ENCODE measurements at places on chromosomes 5 and 9.

DNA sequence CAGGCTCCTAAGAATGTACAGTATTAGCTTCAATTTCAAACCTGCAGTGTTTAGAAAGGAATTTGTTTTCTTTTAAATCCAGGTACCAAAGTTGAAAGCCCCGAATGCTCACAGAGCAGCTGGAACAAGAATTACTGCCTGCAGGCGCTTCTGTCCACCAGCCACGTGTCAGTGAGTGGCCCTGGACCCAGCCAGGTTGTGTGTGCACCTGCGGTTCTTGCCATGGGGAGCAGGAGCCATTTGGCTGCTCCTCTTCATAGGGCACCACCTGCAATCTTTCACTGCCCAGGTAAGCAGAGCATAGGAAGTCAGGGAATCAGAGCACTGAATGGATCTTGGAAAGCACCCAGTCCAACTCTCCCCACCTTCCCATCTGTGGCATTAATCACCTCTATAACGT lies 79.5 kb upstream of the PIP5K1B start:
- no peak for DNase-seq

DNA sequence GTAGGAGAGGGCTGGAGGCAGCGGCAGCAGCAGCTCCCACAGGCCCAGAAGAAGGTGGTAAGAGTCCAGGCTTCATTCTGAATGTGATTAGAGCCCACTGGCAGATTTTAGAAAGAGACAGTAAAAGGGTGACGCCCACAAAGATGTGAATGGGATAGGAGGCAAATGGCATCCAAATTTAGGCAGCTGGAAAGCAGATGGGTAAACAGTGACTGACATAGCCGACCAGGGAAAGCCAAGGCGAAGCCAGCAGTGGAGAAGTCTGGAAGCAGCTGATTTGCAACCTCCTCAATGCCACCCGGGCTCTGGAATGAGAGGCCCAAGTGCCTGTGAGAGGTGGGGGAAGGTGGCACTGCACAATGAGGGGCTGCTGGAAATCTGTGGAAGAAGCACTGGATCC lies 103.3 kb downstream of the C5orf15 start:
- DNase-seq, result no peak

GRCh38 chr9:127126971-127127370 lies 4.5 kb upstream of the ANGPTL2 start:
- DNase-seq, result no peak

GRCh38 chr5:127412698-127413097 lies 104.7 kb upstream of the PRRC1 start:
- no peak for DNase-seq

- DNase-seq, result no peak
Measured at GRCh38 chr5:82183828-82184227, 94.3 kb downstream of the RPS23 start.

GRCh38 chr5:170225326-170226128 lies 7.3 kb upstream of the C5orf58 start:
- DNase-seq, result peak; percentile 77

DNA sequence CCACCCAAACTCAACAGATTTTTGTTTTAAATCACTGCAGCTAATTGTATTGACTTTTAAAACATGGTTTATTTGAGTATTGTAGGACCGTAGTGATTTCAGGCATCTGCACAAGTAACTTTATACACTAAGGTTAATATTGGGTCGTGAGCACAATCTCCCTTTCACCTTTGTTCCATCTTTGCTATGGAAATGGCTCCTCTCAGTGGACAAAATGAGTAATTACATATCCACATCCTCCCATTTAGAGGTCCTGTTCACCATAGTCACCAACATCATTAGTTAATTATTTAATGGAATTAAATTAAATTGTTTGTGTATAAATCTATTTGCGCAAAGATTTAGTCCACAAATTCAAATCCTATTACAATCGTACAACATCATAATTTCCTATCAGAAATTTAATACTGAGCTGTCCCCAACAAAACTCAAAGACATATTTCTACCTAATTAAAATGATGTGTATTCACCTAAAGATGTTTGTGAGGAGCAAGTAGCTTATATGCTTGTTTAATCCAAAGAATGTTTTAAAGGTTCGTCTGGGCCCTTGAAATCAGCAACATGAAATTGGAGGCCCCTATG lies 173.0 kb upstream of the DAPK1 start:
- DNase-seq, result peak; percentile 36

DNA sequence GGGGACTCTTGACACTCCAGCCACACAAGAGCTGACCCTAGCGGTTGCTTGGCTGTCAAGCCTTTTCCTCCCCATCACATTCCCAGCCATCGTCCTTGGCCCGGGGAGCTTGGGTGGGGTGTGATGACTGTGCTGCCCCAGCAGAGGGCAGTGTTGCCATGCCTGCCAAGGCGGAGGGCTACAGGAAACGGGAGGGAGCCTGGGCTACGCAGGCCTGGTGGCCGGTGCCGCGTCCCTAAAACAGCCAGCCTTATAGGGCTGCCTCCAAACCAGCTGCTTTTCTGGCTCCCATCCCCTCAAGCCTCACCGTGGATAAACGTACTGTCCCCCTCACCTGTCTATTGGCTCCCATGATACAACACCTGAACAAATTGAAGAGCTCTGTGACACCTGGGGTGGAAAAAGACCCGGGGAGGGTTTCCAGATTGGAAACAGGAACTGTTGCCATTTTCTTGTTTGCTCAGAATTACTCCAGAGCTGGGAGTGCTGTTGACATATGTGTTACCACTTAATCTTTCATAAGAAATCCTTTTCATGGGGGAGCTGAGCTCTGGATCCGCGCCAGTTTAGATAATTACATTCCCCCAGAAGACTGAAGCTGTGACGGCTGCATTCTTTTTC lies 72.8 kb upstream of the ASTN2 start:
- peak; percentile 87 for DNase-seq

GRCh38 chr5:89313804-89314588 lies 431.0 kb upstream of the MEF2C start:
- DNase-seq, result no peak

DNA sequence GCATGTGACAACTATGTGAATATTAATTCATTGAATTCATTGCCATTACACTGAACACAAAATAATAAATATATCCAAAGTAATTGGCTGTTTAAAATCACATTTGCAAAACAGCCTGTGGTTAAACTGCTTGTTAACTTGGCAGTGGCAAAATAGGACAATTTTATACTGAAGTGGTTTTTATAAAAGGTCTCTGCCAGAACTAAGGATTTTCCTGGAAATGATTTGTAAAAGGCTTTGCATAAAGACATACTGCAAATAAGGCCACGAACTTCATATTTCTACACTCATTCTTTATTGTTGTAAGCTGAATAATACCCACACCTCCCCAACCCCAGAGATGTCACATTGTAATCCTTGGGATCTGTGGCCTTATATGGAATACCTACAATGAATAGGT lies 370.3 kb upstream of the RGMB start:
- no peak for DNase-seq

DNA sequence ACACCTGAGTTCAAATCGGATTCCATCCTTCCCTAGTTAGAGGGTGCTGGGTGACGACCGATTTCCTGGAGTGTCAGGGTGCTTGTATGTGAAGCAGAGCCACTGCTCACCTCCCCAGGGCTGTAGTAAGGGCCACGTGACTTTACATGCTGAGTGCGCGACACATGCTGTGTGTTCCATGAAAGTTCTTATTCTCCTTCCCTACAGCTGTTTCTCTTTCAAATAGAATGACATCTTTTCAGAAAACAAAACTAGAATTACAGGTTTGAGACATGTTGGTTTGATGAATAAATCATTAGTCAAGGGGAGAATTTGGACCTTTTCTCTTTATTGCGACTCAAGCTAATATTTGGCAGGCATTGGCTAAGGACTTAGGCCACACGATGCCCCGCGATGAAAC lies 113.1 kb downstream of the JMY start:
- DNase-seq, result no peak

DNA sequence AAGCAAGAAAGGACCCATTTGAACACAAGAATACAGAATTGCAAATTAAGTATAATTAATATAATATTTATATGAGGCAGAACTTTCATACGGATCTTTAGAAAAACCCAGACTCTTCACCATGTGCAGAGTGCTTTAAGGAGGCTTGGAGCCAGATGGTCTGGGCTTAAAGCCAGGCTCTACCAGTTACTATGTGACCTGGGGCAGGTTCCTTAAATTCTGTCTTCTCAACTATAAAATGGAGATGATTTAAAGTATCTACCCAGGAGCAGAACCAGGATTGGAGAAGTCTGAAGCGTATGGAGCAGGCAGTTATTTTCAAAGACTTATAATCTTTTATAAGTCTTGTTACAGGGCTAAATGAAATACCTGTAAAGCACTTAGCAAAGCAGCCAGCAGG lies 202.1 kb downstream of the TSSK1B start:
- DNase-seq, result no peak

DNA sequence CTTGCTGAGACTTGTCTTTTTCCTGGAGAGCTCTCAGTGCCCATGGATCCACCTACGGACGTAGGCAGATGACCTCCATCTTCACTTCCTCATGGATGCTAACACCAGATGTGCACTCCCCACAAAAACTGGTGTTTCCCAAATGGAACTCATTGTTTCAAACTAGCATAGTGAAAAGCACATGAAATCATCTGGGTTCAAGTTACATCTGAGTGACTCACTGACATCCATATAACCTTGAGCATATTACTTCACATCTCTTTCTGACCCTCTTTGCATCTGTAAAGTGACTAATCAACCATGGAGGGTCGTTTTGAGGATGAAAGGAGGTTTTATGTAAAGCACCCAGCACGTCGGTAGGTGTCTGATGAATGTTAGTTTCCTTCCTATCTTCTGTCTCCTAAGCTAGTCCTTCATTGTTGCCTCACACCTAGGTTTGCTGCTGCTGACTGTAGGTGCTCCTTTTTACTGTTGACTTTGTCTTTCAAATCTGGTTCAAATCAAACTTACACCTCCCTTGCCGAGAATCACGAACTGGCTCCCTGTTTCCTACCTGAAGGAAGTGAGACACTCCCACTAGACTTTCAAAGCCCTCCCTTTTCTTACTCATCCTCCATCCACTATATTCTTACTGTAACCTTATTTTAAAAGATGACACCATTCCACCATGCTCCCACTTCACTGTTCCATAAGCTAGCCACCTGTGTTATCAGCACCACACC lies 10.3 kb downstream of the OCLN start:
- DNase-seq, result no peak

- no peak for DNase-seq
Measured at GRCh38 chr9:134320126-134320867, 6.0 kb upstream of the RXRA start.

DNA sequence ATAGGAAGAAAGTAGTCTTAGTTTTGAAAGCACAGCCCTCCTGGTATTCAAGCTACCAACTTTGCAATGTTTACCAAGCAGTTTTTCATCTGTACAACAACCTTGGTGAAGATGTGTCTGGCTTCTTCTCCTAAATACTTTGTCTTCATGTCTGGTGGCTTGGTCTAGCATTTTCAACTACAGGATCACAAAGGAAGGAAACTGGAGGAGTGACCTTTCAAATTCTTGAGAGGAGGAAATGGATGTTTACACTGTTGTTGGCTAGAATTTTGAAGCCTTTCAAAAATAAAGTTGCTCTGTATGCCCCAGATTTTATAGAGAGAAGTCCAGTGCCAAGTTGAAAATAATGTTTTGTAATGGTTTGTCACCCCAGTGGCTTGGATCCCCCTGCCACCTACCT lies 16.3 kb downstream of the PAM start:
- DNase-seq, result no peak

DNA sequence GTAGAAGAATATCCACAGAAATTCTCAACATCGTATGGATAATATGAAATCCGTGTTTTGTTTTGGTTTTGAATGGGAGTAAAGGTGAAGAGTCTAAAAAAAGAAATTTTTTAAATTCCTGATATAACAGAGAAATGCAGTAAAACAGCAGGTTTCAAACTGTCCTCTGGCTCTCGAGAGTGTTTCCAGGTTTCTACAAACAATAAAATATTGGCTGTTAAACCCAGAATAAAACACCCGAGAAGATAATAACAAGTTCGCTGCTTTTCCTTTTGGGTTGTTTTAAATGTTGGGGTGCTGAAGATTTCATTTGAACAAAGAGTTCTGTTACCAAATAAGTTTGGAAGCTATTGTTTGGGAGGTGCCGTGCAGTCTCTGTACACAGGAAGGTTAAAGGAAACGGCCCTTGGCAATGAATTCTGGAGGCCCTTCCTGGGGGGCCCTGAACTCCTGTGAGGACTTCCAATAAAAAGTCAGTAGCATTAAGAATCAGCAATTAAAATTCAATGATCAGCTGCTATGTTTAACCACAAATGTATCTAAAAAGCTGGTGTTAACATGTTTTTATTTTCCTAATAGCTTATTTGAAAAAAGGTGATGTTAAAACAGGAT lies 215.8 kb downstream of the TSSK1B start:
- DNase-seq, result no peak

DNA sequence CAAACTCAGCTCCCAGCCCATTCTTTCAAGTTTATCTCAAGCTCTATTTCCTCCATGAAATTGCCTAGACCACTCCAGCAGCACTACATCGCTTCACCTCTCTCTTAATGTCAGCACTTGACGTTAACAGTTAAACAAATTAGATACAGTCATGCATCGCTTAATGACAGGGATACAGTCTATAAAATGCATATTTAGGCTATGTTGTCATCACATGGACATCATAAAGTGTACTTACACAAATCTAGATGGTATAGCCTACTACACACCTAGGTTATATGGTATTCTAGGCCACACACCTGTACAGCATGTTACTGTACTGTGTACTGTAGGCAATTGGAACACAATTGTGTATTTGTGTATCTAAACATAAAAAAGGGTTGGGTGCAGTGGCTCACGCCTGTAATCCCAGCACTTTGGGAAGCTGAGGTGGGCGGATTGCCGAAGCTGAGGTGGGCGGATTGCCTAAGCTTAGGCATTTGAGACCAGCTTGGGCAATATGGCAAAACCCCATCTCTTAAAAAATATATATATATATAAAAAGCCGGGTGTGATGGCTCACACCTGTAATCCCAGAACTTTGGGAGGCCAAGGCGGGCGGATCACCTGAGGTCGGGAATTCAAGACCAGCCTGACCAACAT lies 13.4 kb upstream of the PCSK5 start:
- no peak for DNase-seq

- DNase-seq, result no peak
Measured at GRCh38 chr9:134040781-134041648, 15.7 kb downstream of the BRD3OS start.

DNA sequence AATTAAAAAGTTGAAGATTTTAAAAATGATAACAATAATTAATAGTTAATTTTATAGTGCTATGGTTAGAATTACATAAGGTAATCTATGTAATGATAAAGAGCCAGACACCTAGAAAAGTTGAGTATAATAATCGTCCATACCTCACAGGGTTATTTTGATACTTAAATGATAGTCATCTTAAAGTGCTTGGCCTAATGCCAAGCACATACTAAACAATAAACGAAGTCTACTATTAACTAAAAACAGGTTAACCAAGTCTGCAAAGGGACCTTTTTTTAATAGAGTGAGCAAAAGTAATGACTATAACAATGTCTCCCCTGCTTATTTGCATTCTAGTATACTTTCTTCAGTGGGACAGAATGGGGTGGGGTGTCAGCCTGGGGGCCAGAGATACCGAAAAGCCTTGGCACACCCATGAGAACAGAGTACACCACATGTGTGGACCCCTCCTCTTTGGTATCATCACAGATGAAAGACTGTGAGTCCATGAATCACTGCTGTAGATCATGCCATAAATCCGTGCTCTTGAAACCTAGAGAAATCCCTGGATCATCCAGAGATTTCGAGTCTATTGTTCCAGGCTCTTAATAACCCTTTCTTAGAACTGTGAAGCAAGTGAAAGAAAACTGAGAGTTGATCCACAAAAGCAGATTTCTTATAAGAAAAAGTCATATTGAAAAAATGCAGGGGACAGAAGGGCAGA lies 249.5 kb downstream of the PRELID2 start:
- DNase-seq, result no peak
